Activated CD8-positive, alpha-beta memory T cell treated with anti-CD3 and anti-CD28 coated beads for 24 hours (primary cell): ENCODE measurements at places on chromosomes 1 and 21.

DNA sequence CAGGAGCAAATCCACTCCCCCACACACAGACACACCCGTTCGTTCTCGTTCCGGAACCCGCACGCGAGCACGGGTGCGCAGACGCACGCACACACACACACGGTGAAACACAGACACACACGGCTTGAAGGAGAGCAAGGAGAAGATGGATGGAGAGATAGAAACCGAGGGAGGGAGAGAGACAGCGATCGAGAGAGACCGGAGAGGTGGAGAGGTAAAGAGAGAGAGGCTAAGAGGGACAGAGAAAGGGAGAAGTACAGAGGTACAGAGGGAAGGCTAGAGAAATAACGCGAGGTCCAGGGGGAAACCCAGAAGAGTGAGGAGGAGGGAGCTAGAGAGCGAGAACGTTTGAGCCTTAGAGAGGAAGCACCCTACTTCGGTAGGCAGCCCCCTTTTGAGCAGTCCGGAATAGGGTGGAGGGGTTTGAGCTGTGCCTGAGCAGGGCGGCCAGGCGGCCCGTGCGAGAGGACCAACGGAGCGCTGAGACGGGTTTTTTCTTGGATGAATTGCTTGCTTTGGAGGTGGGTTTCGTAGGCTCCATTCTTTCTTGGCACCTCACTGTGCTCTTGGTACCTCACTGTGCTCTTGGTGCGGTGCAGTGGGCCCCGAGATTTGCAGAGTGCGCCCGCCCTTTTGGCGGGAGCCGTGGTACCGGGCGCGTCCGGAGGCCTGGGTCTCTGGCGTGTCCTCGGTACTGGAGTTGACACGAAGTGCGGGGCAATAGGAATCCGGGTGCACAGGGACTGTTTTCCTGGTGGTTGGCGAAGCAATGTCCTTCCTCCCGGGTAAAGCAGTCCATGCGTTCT is 88.4 kb upstream of the RHOU start:
- peak; percentile 81 for DNase-seq

DNA sequence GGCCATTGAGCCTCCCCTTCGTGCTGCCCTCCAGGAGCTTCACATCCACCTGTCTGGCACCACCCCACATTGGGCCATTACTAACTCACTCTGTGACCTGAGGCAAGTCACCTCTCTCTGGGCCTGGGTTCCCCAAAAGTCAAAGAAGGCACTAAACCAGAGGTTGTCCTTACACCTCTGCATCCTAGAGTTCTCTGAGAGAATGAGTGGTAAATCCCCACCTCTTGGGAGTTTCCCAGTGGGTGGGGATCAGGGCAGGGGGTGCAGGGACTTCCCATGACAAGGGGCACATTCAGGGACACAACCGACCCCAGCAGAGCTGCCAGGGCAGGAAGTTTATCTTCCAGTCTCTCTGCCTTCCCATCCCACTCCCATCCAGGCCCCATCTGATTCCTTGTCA is 99.7 kb downstream of the EPHB2 start:
- no peak for DNase-seq

DNA sequence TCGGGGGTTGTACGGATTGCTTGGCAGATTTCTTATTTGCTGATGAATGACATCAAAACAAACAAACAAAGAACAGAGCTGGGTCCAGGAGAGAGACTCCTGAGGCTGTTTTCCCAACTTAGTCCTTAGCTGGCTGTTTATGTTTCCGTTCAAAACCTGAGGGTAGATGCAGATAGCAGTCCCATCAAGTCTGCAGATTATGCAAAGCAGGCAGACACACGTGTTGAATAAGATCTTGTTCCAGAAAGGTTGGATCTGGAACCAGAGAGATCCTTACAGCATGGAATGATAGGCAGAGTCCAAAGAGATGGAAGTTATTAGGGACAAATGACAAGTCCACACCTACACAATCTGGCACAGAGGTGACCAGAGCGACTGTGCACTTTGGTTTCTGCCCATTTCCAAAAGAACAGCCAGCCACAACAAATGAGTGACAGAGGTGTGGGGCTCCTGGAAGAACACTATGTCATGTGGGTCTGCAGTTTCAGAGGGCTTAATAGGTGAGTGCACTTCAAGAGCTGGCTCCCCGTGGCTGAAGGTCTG is 65.5 kb downstream of the MAN1C1 start:
- DNase-seq, result no peak

DNA sequence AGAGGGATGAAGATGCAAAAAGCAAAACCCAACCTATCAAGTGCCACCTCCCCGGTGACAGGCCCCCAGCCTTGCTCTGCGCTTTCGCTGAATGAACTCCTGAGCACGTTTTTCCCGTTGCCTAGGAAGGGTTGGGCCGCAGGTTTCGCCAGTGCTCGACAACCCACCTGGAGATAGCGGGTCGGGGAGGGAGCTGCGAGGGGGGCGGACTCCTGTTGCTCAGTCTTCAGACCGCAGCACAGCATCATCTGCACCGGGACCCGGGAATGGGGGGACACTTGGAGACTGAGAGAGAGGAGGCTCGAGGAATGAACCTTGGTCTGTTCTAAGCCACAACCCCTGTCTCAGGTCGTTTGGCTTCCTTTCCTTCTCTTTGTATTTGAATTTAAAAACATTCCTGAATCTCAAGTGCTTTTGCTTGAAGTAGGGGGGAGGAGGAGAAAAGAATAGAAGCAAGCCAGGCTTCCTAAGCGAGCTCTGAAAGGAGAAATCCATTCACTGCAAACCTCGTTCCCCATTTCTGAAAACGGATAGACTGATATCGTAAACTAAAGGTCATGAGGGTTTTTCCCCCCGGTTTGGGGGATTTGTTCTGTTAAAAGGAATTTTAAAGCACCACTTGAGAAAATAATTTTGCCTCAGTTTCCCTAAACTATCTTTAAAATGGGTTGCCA is 1.2 kb downstream of the AK5 start:
- peak; percentile 70 for DNase-seq

DNA sequence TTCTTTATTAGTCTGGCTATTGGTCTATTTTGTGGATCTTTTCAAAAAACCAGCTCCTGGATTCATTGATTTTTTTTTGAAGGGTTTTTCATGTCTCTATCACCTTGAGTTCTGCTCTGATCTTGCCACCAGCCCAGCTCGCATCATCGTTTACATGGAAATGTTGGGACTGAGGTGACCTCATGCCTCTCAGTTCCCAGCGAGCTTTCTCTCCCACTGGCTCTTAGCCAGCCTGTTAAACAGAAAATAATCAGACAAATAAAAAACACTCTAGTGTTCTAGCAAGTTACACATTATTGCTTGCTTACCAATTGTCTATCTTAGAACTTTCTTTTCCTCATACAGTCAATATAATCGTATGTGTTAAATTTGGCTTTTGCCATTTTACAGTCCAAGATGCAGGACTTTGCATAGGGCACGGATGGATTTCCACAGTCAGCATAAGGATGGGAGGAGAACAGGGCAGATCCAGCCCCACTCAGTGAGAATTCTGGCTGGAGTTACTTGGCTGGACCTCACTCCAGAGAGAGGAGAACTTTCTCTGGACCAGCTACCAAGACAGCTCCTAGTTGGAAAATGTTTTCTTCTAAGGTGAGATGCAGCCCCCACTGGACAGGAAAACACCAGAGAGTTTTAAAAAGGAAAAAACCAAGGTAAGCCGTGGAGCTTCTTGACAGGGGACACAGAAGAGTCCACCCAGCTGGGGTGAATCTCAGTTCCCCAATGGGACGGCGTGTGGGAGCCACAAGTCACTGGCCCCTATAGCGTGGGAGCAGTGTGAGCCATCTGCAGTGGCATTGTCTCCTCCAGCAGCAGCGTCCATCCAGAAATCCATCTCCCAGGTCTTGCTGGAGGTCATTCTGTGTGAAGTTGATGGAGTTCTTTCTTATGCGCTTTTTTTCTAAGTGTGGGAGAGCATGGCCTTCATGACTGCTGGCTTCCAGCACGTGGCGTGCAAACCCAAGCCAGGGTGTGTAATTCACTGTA is 17.6 kb downstream of the PGBD2 start:
- no peak for DNase-seq

DNA sequence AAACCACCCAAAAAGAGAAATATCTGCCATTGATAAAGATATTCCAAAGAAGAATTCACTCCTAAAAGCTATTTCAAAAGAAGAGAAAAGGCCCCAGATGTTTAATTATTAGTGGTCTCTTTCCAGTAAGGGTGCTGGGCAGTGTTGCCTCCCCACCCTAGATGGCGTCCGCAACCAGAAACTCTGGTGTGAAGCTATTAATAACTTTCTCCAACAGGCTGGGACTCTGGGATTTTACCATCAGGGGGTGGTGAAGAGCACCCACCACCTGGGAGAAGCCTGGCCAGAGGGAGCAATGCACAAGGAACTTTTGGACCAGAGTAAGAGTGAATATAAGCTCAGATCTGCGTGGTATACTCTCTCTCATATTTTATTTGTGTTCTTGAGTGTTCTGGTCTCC is 115.4 kb upstream of the TIAM1 start:
- no peak for DNase-seq

GRCh38 chr1:10685196-10685807 is 111.1 kb downstream of the CASZ1 start:
- no peak for DNase-seq

- DNase-seq, result no peak
Measured at GRCh38 chr1:201742476-201742875, 86.5 kb upstream of the IPO9 start.

- DNase-seq, result no peak
Measured at GRCh38 chr1:19635646-19636045, 8.5 kb upstream of the NBL1 start.

DNA sequence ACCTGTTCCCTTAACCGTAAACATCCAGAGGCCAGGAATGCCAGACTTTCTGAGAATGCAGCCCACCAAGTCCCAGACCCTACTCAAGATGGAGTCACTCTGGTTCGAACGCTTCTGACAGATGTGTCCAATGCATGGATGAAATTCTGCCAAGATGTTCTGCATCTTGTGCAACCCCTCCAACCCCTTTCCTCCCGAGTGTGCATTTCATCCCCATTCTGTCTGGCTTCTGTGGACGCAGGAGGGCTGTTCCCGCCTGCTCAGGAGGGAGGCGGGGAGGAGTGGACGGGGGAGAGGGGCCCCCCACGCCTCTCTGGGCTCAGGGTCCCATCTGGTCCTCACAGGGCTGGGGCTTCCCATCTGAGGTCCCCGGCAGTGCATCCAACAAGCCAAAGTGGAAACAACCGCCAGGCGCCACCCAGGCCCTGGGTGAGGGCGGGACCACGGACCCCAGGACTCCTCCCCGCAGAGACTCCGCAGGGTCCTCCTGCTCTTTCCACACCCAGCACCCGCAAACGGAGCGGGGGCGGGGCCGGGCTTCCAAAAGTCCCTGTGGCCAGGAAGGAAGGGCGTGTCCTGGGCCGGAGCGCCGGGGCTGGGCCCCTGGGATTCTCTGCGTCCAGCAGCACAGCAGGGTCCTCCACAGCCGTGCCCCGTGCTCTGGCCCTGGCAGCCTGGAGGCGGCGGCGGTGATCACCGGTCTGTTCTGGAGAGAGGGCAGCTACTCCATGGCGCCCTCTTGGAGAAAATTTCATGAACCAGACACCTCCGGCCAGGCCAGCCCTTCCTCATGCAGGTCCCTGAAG is 27.8 kb upstream of the SUMO3 start:
- peak; percentile 83 for DNase-seq

DNA sequence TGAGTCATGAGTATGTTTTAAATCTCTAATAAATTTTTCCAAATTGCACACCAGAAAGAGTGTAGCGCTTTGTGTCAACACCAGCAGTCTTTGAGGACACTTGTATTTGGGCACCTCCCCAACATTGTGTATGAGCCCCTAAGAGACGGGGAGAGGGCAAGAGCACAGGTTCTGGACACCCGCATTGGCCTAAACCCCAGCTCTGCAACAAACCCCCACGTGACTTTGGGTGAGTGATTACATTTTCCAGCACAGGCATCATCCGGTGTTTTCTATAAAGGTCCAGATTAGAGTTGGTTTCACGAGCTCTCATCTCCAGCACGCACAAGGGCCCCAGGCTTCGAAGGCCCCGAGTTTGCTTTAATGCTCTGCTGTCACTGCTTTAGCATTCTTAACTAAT is 66.3 kb upstream of the SLC45A1 start:
- DNase-seq, result no peak

GRCh38 chr1:248807067-248807737 is 18.5 kb downstream of the SH3BP5L start:
- DNase-seq, result peak; percentile 75

GRCh38 chr1:204335085-204335484 is 24.6 kb downstream of the PLEKHA6 start:
- DNase-seq, result no peak

GRCh38 chr1:189550498-189550897 is 927.2 kb downstream of the BRINP3 start:
- no peak for DNase-seq

- DNase-seq, result no peak
Measured at GRCh38 chr1:114299331-114299975, 145.8 kb upstream of the SYT6 start.

- DNase-seq, result no peak
Measured at GRCh38 chr1:8409606-8410005, 91.7 kb downstream of the SLC45A1 start.

- DNase-seq, result no peak
Measured at GRCh38 chr1:91929250-91929649, 20.0 kb upstream of the BRDT start.

DNA sequence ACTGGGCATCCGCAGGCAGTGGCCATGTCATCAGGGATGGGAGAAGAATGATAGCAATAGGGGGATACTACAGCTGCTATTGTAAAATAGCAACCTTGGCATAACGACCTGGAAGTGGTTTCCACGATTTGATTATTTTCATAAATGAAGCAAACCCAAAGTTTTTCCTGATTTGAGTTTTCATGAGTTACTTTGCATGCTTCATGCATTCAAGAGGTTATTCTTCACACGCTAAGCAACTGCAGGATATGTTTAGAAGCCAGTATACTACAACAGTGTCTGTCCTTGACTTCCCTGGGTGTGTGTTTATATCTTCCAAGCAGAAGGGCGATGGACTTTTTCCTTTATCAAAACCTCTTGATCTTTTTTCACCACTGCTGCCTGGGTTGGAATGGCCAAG is 281.1 kb upstream of the DUSP10 start:
- DNase-seq, result no peak

DNA sequence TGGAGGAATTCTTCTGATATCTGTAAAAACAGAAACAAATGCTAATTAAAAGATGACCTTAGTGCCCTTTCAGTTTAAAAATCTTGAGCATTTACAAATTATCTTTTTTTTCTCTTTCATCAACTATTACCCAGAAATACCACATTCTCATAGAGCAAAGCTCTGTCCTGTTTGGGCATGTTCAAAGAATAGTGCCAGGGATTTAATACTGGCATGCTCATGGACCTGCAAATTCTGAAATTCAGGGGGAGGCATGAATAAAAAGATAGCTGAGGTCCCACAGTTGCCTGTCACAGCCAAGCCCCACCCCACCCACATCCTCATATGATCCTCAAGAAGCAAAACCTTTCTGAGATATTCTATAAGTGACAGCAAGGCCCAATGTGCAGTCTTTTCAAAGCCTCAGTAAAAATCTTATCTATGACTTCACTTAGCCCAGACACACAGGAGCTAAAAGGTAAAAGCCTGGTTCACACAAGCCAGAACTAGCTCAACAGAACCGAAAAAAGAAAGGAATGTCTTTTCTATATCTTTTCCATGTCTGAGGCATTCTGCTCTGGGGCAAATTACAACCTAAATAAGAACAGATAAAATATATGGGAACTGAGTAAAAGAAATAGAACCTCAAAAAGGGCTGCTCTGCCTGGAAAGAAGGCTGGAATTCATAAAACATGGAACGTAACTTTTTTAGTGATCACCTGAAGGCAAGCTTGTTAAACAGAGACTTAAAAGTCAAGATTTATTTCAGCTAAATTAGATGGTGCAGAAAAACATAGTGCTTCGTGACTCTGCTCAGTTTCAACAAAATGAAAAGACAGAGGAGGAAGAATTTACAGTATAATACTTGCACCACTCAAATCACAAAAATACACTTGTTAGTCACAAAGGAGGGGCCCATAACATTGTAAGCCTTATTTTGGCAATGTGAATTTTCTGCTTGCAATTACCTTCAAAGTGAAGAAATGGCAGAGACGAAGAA is 11.0 kb downstream of the WLS start:
- DNase-seq, result no peak
